ENCODE measurements at places on chromosomes 12 and 14. TPM values are rescaled to one million over a fixed set of nuclear protein-coding genes. Genes with fewer than 3 reads are reported as not detected.

- peak; percentile 30 for DNase-seq
Observed at GRCh38 chr12:101172316-101172715, 37.7 kb downstream of the SLC5A8 start.

GRCh38 chr12:42810006-42810405 is 220.5 kb upstream of the PRICKLE1 start:
- peak; percentile 75 for DNase-seq

- DNase-seq, result no peak
Observed at GRCh38 chr12:20656600-20656999, 38.5 kb upstream of the SLCO1C1 start.

- DNase-seq, result peak; percentile 40
Observed at GRCh38 chr14:34324363-34324795, 137.7 kb downstream of the SPTSSA start.

- no peak for DNase-seq
Observed at GRCh38 chr12:52366738-52367485, at the start of gene KRT85. TSS of gene KRT85 (minus strand) at chr12:52367481. CDS start at chr12:52367405, 76 bp downstream.

DNA sequence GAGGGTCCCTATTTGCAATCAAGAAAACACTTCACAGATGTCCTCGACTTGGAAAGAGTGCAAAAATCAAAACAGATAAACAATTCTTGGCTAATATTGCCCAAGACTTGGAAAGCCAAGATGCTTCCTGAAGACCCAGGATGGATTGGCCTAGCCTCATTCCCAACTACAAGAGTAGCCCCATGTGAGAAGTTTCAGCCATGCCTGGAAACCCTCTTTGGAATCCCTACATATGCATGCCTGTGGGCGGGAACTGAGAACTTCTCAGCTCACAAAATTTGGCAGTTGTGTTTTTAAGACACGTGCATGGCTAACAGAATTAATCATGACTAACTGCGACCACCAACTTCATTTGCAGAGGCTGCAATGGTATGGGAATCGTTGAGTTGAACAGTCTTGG is 283.2 kb upstream of the TBX3 start:
- DNase-seq, result no peak

- peak; percentile 58 for DNase-seq
Observed at GRCh38 chr14:70807898-70808415, 1.4 kb downstream of the MAP3K9 start.

The ABCC9 gene
- not detected for total RNA-seq

Data from M059J (cell line).